Activated CD4-positive, CD25-positive, alpha-beta regulatory T cell treated with anti-CD3 and anti-CD28 coated beads, Interleukin-2, amount 50 U/mL, for 72 hours (primary cell): ENCODE measurements at places on chromosomes 1 and 21.

GRCh38 chr21:18191139-18191538 is 53.5 kb upstream of the CHODL start:
- DNase-seq = no peak

DNA sequence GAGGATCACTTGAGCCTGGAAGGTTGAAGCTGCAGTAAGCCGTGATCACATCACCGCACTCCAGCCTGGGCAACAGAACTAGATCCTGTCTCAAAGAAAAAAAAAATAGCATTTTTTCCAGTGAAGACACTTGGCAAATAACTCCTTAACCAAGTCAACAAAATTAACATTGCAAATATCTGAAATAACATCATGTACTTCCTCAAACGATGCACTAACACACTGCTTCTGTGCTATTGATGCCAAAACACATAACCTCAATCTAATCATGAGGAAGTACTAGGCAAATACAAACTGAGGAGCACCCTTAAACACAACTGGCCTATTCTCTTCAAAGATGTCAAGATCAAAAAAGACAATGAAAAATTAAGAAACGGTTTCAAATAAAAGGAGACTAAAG is 32.3 kb downstream of the PABPC4 start:
- DNase-seq = no peak

DNA sequence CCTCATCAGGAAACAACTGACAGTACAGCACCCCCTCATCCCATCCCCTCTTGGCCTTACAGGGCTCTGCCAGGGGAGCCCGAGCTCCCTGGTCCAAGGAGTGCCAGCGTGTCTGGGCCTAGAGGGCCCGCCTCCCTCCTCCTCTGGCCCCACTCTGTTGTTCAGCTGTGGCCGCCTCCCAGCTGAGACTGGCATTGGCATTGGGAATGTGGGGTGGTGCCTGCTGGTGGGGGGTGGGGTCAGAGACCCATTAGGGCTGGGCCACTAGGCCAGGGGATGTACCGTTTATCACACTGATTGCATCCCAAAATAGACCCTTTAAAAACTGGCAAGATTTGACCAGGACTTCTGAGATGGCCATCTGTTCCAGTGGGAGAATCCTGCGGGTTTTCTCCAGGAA is 1.4 kb downstream of the LDLRAP1 start:
- DNase-seq = no peak

- DNase-seq = no peak
Observed at GRCh38 chr1:10379101-10379620, 19.7 kb upstream of the PGD start.

GRCh38 chr1:10761503-10762152 is 34.8 kb downstream of the CASZ1 start:
- DNase-seq = no peak

GRCh38 chr1:116972674-116973030 is 28.9 kb upstream of the CD101 start:
- DNase-seq = no peak

- no peak for DNase-seq
Observed at GRCh38 chr1:226510453-226510852, 38.1 kb upstream of the STUM start.

GRCh38 chr1:234891427-234891826 is 237.2 kb downstream of the TOMM20 start:
- DNase-seq = no peak

DNA sequence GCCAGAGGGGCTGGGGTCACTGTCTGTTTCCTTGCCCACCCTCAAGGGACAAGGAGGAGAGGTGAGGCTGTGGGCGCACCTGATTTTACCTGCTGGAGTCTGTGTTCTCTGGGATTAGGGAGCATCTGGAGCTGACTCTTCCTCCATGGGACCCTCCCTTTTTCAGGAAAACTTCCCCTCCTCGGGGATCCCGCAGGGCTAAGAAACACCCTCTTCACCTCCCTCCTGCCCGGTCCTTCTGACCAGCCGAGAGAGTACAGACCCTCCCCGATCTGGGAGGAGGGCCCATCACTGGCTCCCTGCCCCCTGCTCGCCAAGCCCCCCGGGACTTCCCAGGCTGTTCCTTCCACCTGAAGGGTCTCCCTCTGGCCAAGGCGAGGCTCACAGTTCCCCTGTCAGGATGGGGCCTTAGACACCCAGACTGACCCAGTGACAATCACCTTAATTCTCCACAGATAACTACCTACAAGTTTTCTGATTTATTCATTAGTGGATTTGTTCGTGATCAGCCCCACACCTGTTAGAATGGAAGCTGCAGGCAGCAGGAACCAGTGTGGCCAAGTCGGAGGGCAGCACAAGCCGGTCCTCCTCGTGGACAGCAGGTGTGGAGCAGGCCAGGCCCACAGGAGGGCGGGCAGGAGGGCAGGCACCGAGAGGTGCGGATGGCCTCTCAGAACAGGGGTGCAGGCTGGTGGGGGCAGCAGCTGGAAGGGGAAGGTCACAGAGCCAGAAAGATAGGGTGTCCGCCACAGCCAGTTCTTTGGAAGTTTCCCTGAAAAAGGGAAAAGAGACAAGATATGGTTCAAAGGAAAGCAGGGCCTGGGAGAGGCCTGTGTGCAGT is 15.9 kb upstream of the SAMD11 start:
- no peak for DNase-seq

DNA sequence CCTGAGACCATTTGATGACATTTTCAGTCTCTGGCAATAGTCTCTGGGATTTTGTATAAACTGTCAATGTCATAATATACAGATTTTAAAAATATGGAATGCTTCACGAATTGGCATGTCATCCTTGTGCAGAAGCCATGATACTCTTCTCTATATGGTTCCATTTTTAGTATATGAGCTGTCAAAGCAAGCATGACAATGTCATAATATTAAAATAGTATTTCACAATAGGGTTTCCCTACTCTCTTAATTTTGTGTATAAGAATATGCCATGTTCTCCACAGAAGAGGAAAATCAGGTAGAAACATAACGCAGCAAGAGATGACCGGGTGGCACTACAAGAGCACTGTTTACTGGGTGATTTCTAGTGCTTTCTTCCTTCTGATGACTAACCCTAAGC is 8.3 kb upstream of the DIPK1A start:
- DNase-seq = no peak

GRCh38 chr1:116923421-116923820 is 13.7 kb downstream of the PTGFRN start:
- no peak for DNase-seq

DNA sequence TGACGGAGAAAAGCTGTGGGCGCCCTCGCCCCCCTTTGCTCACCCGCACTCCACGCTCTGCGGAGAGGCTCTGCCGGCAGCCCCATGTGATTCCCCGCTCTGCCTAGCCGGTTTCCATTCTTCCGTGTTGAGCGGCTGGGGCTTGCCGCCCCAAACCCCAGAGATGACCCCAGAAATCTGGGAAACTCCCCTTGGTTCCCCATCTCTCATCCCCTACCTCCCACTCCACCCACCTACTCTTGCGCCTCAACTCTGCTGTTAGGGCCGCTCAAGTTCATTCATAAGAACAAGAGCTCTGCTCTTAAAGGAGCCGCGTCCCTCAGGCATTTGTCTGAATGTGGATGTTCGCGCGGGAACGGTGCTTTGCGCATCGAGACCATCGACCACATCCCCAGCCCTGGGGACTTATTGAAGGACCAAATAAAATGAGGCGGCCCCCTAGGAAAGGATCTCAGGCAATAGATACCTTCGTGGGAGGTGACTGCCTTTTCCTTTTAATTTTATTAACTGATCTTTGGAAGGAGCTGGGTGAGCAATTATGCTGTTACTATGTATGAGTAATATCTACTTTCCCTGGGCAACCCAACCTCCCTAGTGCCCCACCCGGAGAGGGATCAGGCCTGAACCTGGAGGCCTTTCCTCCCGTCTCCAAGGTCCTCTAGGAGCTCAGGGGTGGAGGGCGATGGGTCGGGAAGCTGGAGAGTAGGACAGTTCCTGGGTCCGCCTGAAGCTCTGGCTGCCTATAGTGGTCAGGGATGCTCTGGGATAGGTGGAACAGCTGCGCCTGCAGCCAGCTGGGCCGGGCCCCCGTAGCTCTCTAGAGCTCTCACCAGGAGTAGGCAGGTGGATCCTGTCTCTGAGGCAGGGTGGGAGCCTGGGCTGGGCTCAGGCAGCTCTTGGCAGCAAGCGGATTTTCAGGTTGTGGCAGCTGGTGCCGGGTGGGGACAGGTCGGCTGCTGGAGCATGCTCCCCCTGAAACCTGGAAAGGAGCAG is 898 bp downstream of the MFSD2A start:
- DNase-seq = peak; percentile 53

DNA sequence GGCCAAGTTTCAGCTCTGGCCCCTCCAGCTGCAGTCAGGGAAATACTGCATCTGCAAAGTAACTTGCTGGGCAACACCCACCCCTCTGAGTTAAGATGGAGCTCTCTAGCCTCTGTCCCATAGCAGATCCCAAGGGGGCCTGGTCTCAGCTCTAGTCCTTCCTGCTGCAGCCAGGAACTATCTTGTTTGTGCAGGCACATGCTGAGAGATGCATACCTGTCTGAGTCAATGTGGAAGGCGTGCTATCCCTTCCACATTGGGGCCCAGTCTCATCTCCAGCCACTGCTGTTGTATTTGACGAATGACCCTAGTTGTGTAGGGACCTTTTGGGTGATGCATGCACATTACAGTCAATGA is 76.4 kb downstream of the CTH start:
- no peak for DNase-seq

GRCh38 chr1:58618303-58618702 is 41.3 kb upstream of the TACSTD2 start:
- no peak for DNase-seq

DNA sequence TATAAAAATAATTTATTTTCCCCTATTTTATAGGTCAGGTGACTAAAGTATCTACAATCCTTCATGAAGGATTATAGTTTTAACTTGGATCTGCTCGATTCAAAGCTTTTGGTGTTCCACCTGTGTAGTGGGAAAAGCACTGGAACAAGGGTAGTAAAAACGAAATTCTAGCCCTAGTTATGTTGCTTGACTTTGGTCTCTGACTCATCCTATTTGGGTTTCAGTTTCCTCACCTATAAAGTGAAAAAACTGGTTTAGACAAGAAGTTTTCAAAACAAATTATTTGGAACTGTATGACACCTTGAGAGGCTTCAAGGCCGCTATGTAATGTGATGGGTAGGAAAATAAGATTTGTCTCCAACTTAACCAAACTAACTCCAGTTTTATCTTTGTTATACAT is 505.2 kb upstream of the ZRANB2 start:
- DNase-seq = no peak

DNA sequence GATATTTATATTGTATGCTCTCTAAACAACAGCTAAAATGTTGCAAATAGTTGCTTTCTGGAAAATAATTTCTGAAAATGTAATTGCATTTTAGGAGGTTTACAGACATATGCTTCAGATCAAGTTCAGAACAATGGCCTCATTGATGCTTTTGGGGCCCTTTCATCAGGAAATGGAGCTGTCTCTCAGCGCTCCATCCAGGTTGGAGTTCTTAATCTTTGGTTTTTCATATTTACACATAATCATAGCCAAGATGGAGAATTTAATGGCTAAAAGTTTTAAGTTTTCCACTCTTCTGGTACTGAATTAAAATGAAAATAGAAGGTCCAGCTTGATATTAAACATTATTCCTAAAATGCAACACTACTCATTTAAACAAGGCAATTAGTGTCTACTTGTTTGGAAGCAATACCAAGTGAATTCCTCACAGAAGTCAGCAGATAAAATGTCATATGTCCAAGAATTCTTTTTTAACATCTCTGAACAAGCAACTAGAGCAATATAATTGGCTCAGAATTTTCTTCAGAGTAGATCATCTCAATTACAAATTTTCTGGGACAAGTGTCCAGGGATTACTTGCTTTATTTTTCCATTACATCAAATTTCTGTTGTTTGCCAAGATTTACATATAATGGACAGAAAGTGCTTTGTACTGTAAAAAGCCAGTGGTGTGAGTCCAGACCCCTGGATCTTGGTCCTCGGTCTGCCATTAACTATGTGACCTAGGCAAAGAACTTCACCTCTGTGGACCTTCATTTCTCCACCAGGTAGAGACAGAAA is 22.6 kb downstream of the CLCA1 start:
- DNase-seq = no peak

DNA sequence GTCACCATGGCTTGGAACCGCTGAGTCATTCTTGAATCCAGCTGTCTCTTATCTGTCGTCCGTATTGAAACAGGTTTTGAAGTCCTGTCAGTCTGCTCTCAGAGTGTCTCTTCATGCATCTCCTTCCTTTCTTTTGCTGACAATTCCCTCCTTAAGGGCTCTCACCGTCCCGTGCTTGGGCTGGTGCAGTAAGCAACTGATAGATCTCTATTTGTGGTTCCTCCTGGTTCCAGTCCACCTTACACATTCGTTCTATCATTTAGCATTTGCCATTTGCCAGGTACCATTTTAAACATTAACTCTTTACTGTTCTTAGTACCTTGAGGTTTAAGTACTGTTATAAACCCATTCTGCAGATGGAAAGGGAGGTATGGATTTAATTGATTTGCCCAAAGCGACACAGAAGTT is 88.9 kb downstream of the DYRK1A start:
- no peak for DNase-seq

- no peak for DNase-seq
Observed at GRCh38 chr1:241674805-241675384, 22.8 kb downstream of the WDR64 start.

GRCh38 chr1:94050675-94051074 is 70.3 kb downstream of the ABCA4 start:
- DNase-seq = no peak

DNA sequence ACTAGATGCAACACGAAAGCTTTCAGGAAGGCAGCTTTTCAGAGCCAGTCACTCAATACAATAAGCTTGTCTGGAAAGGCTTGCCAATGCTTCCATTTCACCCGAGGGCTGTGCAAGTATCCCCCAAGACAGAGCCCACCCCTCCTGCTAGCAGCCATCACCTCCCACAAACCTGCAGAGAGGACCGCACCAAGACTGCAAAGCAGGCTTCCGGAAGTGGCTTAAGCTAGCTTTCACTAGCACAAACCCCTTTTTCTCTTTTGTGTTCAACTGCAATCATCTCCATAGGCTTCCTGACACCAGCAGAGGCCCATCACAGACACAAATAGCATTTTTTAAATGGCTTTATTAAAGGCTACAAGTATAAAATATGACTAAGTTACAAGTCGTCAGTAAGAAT is 31.5 kb downstream of the C1orf198 start:
- DNase-seq = no peak

GRCh38 chr1:41241749-41242341 is at the start of gene SCMH1:
SCMH1 (minus strand) TSS chr1:41242306; CDS start chr1:41186133, 56,173 bp downstream.
- peak; percentile 67 for DNase-seq

- DNase-seq = no peak
Observed at GRCh38 chr1:170640581-170640980, 23.4 kb upstream of the PRRX1 start.
